Activated naive CD8-positive, alpha-beta T cell treated with anti-CD3 and anti-CD28 coated beads, Interleukin-2, amount 10 ng/mL, durations not matched to agents 7 days and 5 days (primary cell): ENCODE measurements at places on chromosomes 4 and X.

GRCh38 chrX:134633394-134633793, 24.9 kb downstream of the PLAC1 start:
- no peak for DNase-seq

DNA sequence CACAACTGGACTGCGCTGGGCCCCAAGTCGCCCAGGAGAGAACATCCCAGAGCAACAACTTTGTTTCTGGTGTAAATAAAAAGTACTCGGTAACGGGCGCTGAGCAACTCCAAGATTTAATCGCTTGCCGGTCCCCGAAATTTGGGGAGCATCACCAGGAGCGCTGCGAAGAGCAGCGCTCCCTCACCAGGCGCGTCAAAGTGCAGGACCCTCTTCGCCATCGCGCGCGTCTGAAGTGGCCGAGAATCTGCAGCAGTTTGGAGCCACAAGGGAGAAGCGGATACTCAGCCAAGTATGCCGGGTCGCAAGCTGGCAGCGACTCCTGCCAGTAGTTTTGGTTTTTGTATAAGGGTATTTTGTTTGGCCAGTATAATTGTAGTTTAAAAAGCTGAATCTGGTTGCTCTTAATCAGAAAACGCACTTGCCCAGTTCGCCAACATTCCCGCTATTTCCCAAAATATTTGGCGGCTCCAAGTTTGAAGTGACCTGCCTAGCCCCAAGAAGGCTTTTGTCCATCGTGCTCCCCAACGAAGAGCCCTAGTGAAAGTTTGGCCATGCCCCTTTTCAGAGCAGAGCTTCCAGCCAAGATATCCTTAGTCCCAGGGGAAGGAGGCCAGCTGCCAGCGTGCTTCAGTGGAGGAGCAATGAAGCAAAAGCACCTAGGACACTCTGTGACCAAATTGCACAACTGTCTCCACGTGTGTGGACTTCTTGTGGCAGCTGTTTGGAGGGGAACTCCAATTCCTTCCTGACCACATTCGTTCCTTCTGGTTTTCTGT, 557 bp upstream of the KDR start:
- DNase-seq: no peak

DNA sequence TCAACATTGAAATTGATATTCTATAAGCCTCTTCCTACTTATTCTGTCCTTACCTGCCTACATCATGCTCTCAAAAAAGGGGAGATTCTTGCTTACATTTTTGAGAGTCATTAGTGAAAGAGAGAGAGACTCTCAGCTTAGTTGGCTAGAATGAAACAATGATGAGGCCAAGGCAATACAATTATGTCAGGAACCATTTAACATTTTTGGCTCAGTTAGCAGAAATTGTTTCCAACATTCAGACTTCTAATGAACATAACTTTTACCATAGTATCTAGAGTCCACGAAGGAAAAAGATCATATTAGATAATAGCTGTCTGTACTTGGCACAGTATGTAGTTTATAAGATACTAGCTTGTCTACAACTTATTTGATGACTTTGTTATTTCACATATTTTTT, 263.7 kb upstream of the ARX start:
- DNase-seq: no peak

GRCh38 chr4:164212134-164212533, 541.8 kb upstream of the SMIM31 start:
- no peak for DNase-seq

- DNase-seq: no peak
These were observed 131.8 kb upstream of the VCX start for GRCh38 chrX:7711167-7711566.

GRCh38 chrX:40465735-40466551, 114.8 kb upstream of the ATP6AP2 start:
- no peak for DNase-seq

- DNase-seq: no peak
These were observed 88.3 kb downstream of the GK start for GRCh38 chrX:30741545-30741944.

DNA sequence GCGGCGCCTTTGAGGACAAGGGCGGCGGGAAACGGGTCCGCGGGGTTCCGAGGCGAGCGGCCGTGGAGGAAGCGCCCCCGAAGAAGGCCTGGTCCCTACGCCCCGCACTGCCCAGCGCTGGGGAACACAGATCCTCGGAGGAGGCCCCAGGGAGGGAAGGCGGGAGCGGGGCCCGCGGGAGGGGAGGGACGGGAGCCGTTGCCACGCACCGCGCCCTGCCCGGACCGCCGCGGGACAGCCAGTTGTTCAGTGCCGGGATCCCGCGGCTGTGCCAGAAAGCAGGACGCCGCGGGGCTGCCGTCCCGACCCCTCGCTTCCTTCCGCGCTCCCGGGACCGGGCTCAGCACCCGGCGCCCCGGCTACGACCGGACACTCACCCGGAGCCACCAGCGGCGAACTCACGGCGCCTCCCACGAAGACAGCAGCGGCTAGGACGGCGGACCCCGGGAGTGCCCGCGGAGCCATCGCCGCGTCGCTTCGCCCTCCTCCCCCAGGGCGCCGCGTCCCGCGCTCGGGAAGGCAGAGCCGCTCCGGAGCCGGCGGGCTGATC, 278 bp downstream of the RELL1 start:
- no peak for DNase-seq

DNA sequence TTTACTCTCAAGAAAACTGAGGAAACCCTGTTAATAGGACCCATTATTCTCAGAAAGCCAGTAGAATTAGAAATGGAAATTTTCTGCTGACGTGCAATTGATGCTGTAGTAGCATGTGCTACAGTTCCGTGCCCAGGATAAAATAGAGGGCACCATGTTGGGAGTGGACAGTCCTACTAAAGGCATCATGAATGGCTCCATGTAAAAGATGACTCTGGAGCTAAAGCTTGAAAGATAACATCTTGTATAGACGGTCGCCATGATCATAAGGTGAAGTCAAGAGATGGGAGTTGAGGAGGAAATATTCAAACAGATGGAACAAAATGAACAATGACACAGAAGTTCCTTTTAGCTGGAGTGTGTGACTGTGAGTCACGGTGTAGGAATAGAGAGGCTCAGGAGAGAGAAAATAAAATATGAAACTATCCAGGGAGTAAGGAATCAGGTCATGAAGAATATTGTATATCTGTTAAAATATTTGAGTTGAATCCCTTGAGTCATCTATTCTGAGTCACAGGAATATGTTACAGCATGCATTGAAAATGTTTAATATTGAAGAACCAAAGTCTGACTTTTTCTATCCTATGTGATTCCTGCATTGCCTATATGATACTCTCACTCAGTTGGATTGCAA, 31.8 kb downstream of the ANXA10 start:
- DNase-seq: no peak

DNA sequence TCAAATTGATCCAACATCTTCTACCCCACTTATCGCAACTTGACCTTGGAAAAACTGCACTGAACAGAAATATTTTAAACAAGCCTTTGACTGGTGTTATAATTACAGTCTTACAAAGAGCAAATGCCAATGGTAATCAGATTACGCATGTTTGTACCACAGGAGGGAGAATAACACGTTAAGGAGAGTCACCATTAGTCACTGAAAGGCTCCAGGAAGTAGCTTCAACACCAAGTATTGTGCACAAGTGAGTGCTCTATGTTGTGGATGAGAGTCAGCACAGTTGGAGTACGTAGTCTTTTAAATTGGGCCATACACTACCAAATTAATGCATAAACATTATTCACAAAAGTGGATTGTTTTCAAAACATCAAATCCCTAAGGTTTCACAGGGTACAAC, 1081.5 kb upstream of the TENM3 start:
- DNase-seq: no peak

DNA sequence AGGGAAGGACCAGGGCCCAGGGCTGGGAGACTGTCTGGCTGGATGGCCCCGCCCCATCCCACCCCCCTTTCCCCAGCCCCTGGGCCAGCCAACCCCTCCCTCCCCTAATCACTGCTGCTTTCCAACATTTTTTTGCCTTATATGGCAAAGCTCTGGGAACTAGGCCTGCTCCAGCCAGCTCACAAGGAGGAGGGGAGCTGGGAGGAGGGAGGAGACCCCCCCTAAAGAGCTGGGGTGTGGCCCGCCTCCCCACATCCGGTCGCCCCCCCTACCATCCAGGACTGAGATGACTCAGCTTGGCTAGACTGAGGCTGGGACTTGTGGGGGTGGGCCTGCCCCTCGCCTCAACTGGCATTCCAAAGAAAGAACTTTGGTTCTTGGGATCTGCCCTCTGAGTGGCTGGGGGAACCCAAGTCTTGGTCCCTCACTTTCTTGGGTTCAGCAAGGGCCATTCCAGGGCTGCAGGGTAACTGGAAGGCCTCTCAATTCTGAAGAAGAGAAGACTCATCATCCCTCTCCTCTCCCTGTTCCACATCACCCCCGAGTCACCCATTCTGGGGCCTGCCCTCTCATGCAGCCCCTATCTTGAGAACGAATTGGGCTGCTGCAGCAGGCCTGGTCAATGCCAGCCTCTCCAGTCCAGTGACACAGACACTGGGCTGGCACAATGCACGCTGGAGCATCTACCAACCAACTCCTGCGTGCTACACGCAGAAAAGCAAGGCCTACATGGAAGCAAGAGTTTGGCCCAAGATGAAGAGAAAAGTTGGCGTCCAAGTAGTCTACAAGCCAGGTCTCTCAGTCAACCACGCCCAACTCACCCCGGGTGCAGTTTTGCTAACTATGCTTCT, 4.8 kb downstream of the FLNA start:
- peak; percentile 75 for DNase-seq

- DNase-seq: no peak
These were observed 63.7 kb upstream of the FMR1 start for GRCh38 chrX:147847999-147848398.

DNA sequence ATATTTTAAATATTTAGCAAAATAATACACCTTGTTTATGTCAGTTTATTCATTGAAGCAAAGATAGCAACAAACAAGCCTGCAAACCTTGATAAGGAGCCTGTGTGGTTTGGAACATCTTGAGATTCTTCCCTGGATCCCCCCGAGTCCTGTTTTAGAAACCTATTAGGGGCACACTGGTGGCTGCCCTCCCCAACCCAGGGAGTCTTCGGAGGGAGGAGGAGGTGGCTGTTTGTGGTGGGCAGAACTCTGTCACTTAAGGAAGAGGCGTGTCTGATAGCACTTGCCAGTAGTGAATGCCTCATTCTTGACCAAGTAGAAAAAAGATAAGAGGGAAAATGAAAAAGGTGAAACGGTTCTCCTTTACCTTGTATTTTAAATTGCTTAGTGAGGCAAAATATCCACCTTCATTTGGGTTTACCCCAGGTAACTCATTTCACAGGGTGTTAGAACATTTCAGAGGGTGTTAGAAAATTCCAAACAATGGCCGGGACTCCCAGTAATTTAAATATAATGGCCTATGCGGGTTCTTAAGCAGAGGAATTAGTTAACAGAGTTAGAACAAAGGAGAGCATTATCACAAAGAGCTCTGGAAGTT, 10.4 kb downstream of the KIT start:
- DNase-seq: no peak

GRCh38 chr4:2289311-2289954, 27.5 kb upstream of the MXD4 start:
- DNase-seq: peak; percentile 29

DNA sequence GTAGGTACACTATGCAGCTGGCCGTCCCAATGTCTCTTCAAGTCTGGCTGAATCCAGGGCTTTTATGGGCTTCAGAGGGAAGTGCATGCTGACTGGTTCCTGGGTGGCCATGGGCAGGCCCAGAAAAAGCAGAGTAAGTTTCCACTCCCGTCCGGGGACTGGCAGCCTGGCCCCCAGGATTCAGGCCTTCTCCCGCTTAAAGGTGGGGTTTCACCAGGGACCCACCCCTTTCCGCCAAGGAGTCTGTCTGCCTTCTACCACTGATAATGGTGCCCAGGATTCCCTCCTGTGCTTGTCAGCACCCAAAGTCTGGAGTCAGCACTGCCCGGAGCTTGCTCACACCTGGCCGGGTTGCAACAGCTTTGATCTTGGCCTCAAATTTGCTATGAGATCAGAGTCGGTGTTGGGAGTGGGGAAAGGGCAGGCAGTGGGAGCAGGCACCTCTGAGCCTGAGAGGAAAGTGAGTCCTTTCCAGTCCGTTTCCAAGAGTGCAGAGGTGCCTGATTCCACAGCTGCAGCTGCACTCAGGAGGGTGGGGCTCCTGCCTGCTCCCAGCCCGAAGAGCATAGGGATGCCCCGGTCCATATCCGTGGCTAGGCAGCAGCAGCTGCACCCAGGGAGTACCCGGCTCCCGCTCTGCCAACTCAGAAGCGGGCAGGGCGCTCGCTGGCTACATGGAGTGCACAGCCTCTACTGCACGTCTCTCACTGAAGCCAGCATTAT, 1344.3 kb upstream of the ADGRL3 start:
- no peak for DNase-seq

- DNase-seq: no peak
These were observed 283.9 kb downstream of the SMARCA1 start for GRCh38 chrX:129239371-129239770.

DNA sequence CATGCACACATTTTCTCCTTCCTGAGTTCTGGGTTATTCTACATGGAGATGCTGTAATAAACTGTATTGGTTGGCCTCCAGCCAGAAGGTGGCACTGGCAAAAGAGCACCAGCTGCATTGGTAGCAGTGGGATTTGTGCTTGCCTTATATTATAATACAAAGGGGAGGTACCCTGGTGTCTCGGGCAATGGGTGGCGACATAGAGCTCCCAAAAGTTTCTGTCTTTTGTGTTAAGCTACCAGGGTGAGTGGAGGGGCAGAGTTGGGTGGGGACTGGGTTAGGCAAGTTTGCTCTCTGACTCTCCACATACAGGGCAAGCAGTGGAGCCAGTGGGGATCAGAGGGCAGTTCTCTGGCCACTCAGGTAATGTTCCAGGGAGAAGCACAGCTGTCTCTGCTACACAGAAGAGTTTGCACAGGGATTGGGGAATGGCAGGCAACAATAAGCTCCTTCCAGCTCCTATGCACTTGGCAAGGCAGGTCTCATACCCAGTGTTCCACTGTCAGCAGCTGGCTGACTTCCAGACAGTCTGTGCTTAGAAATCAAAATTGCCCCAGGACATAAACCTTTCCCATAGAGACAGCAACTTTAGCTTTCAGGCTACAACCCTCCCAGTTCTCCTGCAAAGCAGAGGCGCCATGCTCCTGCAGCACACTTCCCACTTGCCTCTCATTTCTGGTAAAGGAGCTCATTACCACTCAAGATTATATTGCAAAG, 463.9 kb upstream of the PCDH7 start:
- DNase-seq: no peak

- DNase-seq: no peak
These were observed 129.7 kb upstream of the SLC4A4 start for GRCh38 chr4:71209161-71209560.
